Stimulated activated CD8-positive, alpha-beta memory T cell treated with anti-CD3 and anti-CD28 coated beads, Interleukin-7, amount 100 ng/mL, for 1 hour (primary cell): ENCODE measurements at places on chromosomes 12 and 14.

GRCh38 chr12:63844391-63845341, at the start of gene SRGAP1:
Gene SRGAP1 (plus strand): TSS chr12:63844700. CDS start chr12:63844817, 117 bp downstream.
- no peak for DNase-seq

- no peak for DNase-seq
These were observed 5.4 kb upstream of the NGB start for GRCh38 chr14:77276295-77276935.

DNA sequence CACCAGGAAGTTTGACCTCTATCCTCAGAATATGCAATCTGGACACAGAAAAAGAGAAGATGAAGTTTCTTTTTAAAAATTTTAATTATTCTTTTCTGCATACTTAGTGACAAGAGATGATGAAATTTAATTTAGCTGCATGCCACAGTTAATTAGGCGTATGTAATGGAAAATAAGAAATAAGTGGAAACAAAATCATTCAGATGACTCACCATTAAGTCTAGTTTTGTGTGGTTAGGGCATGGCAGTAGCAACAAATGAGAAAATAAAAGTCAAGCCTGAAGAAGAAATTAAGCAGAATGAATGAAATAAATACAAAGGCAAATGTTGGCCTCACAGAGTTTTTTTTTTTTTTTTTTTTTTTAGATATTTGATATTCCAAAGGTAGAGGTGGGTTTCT, 30.9 kb upstream of the KLRD1 start:
- no peak for DNase-seq

DNA sequence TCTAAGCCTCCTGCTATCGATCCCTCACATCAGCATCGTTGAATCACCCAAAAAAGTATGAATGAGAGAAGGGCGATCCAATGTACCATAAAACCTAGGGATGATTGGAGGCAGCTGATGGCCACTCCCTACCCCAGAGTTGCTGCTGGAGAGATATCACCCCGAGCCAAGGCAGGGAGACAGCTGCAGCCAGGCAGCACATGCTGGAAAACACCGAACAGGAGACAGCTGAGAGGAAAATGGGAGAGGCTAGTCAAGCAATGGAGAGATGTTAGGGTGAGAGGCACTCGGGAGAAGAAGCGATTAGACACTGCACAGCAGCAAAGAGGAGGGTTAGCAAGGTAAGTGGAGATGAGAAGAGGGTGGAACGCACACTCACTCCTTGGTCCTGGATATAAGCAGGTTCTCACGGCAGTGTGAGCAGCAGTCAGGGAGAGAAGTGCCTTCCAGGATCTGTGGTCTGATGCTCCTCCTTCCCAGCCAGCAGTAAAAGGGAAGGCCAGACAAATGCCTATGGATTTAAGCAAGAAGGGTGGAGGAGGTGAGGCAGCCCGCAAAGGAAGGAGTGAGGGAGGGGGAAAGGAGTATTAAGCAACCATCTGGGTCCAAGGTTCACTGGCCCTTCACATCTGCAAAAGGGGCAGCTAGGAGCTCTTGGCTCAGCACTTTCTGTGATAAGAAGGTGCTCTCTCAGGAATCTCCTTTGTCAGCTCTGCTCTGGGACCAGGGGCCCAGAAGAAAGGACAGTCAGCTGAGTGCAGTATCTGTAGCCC, at the start of gene SLC7A7:
SLC7A7 (minus strand) TSS at position 495 of the 773 bp plus-strand sequence. CDS start 2,037 bp downstream, outside the sequence.
- DNase-seq, result no peak

DNA sequence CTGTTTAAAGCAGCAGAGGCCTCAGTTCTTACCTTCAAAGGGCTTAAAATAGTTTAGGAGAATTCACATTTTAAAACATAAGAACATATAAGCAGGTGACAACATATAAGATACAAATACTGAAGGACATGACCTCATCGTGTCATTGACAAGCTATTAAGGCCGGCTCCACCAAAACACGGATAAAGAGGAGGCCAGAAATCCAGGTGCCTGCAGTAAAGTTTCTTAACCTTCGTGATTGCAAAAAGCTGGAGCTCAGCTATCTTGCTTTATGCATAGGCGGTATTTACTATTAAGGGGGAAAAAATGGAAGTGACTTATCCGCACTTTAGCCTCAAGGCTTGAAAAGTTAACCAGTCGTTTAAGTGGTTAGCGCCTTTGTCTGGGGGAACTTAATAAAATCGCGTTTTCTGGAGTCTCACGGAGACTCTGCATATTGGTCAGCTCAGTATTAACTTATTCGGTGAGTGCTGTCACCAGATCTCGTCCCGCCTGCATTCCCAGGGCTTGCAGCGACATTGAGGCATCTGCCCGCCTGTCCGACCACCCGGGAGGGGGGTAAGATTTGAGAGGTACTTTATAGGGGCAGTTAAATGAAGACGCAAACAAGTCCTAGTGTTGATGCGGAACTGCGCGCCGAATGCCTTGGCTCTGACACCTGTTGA, 1.1 kb upstream of the SP1 start:
- DNase-seq, result no peak

GRCh38 chr12:64431791-64432190, 20.1 kb upstream of the TBK1 start:
- no peak for DNase-seq

GRCh38 chr14:30559638-30560091, 707 bp downstream of the G2E3 start:
- DNase-seq, result no peak

DNA sequence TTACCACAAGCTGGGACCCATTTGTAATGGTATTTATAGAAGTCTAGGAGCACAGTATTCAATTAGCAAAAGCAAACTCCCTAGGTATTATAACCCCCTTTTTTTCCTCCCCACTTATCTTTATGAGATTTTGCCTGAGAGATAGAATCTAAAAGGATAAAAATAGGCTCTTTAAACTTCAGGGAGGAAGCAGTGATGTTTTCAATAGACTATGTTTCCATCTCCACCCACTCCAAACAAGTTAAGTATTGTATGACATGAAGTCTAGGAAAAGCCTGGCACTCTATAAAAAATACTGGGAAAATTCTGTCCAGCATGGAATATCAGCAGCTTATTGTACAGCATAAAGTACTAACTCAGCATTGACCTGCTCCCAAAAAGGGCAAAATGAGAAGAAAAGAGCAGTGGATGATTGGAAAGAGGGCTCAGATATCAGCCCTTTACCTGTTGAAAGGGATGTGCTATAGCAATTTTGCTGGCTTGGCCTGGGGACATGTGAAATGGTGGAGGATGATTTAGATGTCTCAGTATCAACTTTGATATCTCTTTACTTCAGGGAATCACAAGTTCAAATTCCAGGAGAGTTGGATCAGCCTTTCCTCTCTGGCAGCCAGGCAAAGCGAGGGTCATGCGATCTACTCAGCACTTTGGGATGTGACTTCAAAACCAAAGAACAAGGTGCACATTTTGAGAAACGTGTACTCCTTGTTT, 72.4 kb downstream of the IGF1 start:
- no peak for DNase-seq

DNA sequence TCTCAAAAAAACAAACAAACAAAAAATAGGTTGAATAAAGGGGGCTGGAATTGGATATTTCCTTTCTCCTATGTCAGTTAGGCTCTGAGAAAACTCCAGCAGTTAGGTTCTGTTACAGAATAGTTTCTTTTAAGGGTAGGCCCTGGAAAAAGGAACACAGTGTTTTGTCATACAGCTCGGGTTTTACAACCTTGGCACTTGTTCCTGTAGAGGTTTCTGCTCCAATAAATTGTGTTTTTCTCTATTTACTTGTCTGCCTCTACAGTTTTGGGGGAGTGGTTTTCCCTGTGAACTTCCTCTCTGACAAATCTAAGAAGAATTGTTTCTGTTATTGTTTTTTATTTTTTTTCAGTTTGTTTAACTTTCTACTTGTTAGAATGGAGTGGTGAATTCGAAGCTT, 167.6 kb downstream of the ACSS3 start:
- DNase-seq, result no peak

DNA sequence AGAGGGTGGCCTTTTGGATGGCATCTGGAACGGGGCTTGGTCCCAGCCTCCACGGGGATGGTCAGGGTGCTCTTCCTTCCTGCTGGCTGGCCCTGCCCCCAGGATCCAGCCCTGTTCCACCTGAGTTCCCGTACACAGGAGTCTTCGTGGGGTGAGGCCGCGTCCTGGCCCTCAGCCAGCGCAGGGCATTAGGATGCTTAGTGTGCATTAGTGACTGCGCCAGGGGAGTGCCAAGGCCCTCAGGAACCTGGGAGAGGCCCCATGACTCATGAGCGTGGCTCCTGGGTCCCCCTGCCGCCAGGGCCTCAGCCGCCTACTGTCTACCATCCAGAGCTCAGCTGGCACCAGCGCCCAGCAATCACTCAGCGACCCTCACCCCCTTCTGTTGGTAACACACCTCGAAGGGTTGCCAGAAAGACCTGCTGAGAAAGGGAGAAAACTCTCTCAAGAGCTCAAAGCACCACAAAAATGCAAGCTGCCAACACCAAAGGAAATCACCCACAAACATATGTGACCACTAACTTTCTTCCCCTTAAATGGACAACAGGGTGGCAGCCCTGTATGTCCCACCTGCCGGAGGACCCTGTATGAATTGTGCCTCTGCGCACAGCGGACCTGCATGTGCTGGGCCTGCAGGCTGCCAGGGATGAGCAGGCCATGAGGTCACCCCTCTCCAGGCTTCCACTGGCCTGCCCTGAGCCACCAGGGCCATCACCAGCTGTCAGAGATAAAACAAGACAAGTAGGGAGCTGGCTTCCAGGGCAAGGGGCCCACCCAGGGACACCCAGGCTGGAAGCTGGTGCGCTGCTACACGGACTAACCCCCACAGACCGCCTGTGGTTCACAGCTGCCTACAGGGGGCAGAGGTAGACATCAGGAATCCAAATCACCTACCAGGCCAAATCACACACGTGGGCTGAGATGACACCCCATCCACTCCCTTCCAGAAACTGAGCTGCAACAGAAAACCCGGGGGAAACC, 28.7 kb downstream of the CCDC85C start:
- no peak for DNase-seq

DNA sequence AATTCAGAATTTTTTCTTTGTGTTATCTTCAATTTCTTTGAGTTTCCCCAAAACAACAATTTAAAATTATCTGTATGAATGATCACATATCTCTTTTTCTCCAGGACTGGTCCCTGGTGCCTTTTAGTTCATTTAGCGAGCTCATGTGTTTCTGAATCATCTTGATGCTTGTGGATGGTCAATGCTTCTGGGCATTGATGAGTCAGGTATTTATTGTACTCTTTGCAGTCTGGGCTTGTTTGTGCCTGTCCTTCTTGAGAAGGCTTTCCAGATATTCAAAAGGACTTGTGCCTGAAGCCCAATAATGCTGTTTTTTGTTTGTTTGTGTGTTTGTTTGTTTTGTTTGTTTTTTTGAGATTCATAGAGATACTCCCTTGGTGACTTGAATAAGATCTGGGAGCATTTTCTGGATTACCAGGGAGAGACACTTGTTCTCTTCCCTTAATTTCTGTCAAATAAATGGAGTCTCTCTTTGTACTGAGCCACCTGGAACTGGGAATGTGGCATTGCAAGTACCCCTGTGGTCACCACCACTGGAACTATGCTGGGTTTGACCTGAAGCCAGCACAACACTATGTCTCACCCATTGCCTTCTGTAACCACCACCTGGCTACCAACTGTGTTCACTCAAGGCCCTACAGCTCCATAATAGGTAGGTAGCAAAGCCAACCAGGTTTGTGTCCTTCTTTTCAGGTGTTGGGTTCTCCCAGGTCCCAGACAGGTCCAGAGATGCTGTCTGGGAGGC, 56.3 kb downstream of the SLC6A15 start:
- no peak for DNase-seq

GRCh38 chr14:68947802-68948201, 31.3 kb downstream of the ACTN1 start:
- DNase-seq, result no peak

DNA sequence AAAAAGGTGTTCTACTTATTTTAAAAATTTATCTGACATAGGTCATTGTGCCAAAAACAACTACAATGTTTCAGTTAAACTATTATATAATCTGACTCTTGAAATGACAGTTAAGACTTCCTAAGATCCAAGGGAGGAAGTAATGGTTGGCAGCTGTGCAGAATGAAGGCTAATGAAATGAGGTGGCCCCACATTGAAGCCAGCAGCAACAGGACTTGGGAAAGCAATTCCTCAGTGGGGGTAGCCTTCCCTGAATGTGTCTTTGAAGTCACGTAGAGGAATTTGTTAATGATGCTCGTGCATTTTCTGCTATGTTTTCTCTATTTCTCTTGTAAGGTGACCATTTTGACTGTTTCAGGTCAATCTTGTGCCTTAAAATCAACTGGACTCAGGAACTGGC, 162.4 kb upstream of the DAAM1 start:
- DNase-seq, result no peak

GRCh38 chr12:46107591-46107990, 117.2 kb upstream of the SCAF11 start:
- no peak for DNase-seq

DNA sequence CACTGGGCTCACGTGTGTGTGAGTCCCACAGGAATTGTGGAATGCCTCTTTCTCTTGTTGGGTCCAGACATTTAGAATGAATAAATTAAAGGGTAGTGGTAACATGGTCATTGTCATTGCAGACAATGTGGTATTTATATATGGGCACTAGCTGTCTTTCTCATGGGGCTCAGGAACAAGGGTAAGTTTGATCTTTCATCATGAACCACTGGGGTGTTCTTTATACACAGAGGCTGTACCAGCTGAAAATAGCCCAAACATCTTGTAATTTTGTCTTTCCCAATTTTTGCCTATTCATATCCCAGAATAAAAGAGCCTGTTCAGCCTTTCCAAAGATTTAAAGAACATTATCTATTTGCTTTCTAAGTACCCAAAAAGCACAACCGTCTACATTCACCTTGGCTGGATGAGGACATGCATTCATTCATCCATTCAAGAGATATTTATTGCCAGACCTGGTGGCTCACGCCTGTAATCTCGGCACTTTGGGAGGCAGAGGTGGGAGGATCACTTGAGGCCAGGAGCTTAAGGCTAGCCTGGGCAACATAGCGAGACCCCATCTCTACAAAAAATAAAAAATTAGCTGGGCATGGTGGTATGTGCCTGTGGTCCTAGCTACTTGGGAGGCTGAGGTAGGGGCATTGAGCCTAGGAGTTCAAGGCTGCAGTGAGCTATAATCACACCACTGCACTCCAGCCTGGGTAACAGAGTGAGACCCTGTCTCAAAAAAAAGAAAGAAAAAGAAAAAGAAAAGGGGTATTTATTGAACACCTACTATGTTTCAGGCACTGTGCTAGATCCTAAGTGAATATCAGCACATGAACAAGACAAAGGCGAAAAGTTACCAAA, 4.4 kb upstream of the FOS start:
- no peak for DNase-seq

GRCh38 chr14:74018174-74018585, 908 bp downstream of the ENTPD5 start:
- DNase-seq, result no peak

DNA sequence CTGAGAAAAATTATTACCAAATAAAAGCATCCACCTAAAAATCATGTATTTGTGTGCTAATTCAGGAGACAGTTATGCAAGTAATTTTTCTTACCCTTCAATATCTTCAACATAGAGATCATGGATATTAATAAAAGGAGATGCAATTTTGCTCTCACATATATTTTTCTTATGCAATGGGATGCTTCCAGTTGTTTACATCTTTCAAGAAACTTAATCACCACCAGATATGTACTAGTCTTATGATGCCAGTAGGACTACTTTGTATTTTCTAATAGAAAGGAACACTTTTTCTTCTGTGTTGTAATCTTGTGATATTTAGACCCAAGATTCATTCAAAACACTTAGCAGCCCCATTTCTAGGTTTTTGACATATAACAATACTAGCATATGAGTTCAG, 107.6 kb downstream of the NAV3 start:
- no peak for DNase-seq

- no peak for DNase-seq
These were observed 133.9 kb downstream of the TBX5 start for GRCh38 chr12:114272071-114272470.
